ENCODE measurements at places on chromosomes 3 and 15.

- DNase-seq, result no peak
These were observed 445.1 kb downstream of the MECOM start for GRCh38 chr3:169218314-169218983.

DNA sequence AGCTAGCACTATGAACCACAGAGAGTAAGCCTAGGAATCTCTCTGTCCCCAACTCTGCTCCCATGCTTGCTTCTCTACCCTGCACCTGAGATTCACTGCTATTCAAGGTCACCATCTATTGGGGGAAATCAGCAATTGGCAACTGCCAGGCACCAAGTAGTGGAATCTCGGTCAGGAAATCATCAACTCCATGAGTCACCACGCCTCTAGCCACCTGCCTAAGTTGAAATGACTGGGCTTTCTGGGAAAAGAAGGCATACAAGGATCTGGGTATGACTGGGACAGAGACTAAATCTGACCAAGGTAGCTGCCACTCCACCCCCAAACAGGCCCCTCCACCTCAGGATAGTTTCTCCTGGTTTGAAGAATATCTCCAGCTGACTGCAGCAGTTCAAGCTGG, 464.1 kb upstream of the CBLB start:
- DNase-seq, result no peak

- no peak for DNase-seq
These were observed 15.5 kb downstream of the ANO10 start for GRCh38 chr3:43606284-43606683.

DNA sequence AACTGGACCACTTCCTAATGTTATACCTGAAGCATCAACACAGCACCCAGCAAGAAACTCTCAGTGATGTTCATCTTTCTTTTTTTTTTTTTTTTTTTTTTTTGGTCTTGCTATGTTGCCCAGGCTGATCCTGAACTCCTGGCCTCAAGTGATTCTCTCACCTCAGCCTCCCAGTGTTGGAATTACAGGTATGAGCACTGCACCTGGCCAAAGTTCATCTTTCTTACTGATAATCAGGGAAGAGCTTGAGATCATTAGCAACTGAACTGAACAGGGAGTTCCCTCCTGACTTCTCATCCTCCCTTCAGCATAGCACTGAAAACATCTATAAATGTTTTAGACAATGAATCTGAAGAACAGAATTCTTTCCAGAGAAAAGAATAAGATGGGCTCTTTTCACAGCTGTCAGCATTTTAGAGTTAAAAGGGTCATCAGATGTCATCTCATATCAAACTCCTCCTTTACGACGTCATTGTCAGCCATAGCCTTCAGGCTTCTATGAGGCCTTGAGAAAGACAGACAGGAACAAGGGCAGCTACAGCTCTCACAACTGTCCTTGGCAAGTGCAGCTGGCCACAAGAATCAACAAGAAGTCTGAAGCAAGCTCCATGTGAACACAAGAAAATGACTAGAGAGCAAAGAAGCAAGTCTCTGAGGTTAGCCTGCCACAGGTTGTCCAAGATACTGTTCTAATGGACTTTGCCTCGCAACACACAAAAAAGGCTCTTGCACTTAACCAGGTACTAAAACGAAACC, 33.8 kb downstream of the SCAP start:
- no peak for DNase-seq

All from NCI-H2029 treated with DMSO at 0.1 percent for 48 hours (cell line).